ENCODE measurements at places on chromosomes 16 and 17.

DNA sequence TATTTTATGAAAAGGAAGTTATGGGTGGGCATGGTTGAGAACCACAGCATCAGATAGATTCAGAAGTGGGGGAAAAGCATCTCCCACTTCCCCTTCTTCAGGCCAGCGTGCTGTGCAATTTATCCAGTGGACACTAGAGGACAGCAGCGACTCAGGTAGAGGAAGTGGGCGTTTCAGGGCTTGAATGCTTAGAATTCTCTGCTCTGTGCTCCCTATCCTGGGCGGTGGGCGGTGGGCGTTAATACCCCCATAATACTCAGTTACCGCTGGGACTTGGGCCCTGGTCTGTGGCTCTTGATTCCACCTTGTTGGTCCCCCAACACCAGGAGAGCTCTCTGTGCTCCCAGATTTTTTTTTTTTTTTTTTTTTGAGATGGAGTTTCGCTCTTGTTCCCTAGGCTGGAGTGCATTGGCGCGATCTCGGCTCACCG, 3.7 kb upstream of the LYZL6 start:
- peak; percentile 70 for DNase-seq

- DNase-seq: no peak
Observed at GRCh38 chr16:3285131-3285530, 1.8 kb downstream of the ZNF263 start.

- no peak for DNase-seq
Observed at GRCh38 chr17:41522301-41523224, 3.9 kb upstream of the KRT15 start.

GRCh38 chr16:80526418-80527061, 14.3 kb upstream of the DYNLRB2 start:
- DNase-seq: peak; percentile 79

DNA sequence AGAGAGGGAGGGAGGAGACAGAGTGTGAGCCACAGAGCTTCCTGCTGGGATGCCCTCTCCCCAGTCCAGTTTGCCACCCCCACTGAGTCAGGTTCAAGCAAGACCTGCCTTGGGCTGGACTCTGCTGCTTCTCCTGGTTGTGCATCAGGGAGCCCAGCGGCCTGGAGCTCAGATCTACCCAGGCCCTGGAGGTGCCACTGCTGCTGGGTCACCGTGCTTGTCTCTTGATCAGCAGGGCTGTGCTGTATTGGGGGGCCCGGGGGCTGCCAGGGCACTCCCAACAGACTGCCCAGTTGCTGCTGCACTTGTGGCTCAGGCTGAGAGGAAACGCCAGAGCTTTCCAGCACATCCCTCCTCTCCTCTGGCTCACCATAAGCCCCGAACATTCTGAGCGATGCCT, 8.9 kb downstream of the TLE7 start:
- DNase-seq: no peak

GRCh38 chr17:5042157-5043022, 7.2 kb upstream of the SLC52A1 start:
- DNase-seq: no peak

- no peak for DNase-seq
Observed at GRCh38 chr17:48472411-48473281, 42.6 kb upstream of the SKAP1 start.

- DNase-seq: no peak
Observed at GRCh38 chr17:76207275-76208059, 32.8 kb downstream of the RNF157 start.

DNA sequence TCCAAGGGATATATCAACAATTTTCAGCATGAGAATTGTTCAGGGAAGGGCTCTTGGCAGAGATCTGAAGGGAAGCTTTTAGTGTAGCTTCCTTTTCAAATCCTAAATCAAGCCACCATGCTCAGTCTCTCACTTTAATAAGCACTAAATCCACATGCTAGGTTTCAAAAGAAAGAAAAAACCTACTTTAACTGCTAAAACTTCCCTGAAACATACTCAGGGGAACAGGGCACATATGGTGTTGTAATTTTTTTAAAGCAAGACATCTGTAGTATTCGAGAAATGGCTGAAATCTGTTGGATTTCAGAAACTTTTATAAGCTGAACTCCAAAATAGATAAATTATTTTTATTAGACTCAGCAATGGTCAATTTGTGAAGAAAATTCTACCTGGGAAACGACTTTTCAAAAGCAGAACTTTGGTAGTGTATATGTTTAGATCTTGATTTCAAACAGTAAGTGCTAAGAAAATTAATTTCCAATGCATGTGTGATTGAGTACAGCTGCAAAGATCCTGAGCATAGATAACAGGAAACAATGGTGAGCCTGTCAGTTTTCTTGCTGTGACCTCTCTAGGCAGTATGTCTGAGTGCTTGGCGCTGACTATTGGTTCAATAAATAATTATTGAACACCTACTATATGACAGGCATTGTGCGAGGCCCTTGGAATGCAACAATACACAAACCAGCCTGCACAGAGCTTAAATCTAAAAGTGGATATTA, 804.5 kb upstream of the SOX9 start:
- DNase-seq: no peak

DNA sequence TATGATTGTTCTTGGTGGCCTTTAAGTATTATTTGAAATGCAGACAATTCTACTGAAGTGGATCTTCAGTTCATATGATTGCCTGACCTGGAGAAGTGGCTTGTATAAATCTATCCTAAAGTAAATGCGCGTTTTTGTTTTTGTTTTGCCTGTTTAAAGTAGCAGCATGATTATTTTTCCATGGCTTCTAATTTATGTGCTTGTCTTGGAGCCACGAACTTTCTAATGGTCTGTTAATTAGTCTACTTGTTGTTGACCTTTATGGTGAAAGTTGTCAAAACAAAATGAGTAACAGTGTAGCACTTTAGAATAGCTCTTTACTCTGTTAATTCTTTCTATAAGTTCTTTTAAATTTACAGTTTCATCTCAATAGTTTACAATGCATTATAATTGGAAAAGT, 1.7 kb downstream of the PRKAR1A start:
- DNase-seq: peak; percentile 12

DNA sequence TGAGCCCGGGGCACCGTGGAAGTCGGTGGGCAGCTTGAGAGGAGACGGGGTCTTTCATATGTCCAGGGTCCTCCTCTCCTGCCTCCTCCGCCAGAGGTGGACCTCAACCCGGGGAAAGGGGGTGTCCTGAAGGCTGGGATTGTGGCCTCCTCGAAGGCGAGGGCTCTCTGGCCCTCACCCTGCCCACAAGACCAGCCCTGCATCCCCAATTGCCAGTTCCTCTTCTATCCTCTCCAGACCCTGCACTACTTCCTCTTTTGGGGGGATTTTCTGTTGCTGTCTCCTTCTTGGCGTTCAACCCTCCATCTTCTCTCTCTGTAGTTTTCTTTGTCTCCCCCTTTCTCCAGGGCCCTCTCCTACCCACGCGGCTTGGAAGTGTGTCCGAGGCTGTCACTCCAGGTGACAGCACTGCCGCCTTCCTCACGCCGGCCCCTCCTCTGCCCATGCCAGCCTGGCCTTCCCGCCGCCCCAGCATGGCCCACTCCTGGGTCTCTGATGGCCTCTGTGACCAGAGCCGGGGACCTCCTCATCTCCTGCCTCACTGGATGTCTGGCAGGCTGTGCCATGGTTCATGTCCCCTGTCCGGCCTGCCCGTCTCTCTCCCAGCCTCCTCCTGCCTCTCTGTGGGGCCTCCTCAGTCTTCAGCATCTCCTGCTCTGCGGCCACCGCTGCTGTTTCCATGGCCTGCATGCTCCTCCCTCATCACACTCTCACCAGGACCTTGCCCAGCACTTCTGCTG, 2.4 kb upstream of the ITGAX start:
- DNase-seq: no peak
